ENCODE measurements at places on chromosomes 6 and 20. TPM values are rescaled to one million over a fixed set of nuclear protein-coding genes. Genes with fewer than 3 reads are reported as not detected.
A peak's percentile ranks its signal among the peaks of the same experiment; 100 is the strongest.

- no peak for DNase-seq
Observed at GRCh38 chr6:149164199-149164750, 153.2 kb upstream of the TAB2 start.

- no peak for DNase-seq
Observed at GRCh38 chr20:32130352-32130751, 20.8 kb downstream of the TM9SF4 start.

DNA sequence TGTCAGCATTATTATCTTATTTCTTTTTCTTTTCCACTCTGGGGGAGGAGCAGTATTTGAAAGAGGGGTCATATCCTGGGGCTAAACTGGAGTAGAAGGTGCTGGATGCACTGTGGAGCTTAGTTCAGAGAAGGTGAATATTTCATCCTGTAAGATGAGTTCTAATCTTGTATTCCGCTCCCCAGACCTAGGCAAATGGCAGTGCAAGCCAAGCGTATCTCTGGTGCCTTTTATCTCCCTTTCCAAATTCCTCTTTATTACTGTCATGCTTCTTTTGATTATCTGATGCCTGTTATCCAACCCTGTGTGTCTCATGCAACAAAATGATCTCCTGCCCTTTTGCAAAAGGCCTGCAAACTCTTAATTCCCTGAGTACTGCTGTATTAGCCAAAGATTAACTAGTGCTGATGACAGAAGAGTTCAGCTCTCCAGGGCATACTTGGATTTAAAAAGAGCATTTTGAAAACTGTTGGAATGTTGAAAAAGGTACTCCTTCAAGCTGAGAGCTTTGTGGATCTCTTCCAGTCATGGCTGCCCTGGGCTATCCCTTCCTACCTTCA is 138.0 kb downstream of the CARMIL1 start:
- DNase-seq = no peak

- no peak for DNase-seq
Observed at GRCh38 chr6:13496513-13497190, 9.3 kb upstream of the GFOD1 start.

DNA sequence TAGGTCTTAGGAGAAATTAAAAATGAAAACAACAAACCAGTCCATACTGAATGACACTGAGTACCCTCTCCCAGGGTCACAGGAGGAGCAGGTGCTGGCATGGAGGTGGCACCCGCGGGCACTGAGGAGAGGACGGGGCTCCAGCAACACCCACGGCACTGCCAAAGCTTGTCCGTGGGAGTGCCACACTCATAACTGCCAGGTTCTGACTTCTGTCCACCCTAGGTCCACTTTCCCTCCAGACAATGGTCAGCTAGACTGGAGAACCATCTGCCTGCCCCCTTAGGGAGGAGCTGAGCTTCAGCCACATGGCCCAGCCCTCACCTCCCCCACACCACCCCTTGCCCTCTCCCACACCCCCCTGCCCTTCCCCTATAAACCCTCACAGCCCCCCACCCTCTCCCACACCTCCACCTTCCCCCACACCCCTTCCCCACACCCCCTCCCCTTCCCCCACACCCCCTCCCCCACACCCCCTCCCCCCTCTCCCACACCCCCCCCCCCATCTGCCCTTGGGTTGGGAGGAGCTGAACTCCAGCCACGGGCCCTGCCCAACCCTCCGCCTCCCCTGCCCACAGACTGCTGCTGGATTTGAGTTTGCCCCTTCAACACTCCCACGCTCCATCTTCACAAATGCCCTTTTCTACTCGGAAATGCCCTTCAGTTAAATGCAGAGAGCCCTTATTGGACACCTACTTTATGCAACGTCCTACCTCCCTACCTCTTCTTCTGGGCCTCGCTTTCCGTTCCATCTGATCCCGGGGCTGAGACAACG is 129.6 kb downstream of the TAF4 start:
- DNase-seq = no peak

GRCh38 chr6:108665495-108666196 is 104.9 kb downstream of the FOXO3 start:
- DNase-seq = no peak

- DNase-seq = no peak
Observed at GRCh38 chr6:12381587-12381986, 91.4 kb downstream of the EDN1 start.

DNA sequence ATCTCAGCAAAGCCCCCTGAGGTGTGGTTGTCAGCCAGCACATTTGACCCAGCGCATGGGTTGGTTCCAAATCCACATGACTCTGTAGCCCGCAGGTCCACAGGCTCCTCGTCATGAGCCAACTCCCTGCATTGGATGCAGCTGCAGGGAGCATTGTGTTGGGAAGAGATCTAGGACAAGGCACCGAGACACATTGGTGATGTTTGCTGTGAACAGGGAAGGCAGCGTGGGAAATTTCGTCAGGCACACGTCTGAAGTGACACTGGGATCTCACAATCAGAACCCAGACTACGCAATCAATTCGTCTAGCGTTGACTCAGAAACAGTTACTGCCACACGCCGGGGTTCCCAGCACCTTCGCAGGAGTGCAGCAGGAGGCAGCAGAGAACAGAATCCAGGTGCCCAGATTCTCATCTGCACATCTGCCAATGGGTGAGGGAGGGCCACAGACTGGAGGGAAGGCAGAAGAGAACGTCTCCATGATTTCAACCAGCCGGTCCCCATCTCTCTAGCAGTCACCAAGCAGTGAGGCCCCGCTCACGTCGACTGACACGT is 177.0 kb downstream of the TTLL2 start:
- DNase-seq = peak; percentile 52

PLA2G7 gene
- total RNA-seq = 0.70 TPM

DSP gene
- total RNA-seq = 213 TPM

PET117 gene
- 16.8 TPM for total RNA-seq

SDC4 gene
- total RNA-seq = 144 TPM

FOXQ1 gene
- 0.42 TPM for total RNA-seq

Measured in left colon (tissue), 2 donors.